ENCODE measurements at places on chromosomes 16 and 17. TPM values are rescaled to one million over a fixed set of nuclear protein-coding genes. Genes with fewer than 3 reads are reported as not detected.

Gene SYCE1L
- 6.2 TPM for total RNA-seq

Gene OR4D1
- not detected for total RNA-seq

- H3K27ac ChIP-seq = no peak overlapping the region
- no peaks in the 10 kb centered on the region for H3K36me3 ChIP-seq
- H3K4me1 ChIP-seq = peaks cover 6% of the 10 kb centered on the region
- no peak for DNase-seq
- H3K4me3 ChIP-seq = no peak overlapping the region
Measured at GRCh38 chr16:70574595-70575271, 51.1 kb downstream of the SF3B3 start.

DNA sequence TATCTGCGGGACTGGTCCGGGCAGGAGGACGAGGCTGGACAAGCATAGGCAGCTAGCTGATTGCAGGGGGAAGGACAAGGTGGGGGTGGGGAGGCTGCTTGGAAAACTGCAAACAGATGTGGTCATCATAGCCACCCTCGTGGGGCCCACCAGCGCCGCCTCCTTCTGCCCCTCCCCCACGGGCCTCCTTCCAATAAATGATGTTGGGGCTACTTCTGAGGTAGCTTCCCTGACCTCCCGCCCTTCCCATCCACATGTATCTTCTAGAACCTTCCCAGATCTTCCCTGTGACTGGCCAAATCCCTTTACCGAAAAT is 12.3 kb upstream of the CDC42EP4 start:
- peaks cover 10% of the 10 kb centered on the region for H3K4me1 ChIP-seq
- no peak overlapping the region for H3K27ac ChIP-seq
- no peak overlapping the region for H3K4me3 ChIP-seq

- H3K4me3 ChIP-seq = no peak overlapping the region
- H3K27me3 ChIP-seq = no peaks in the 10 kb centered on the region
- no peaks in the 10 kb centered on the region for H3K4me1 ChIP-seq
- DNase-seq = no peak
- H3K36me3 ChIP-seq = no peaks in the 10 kb centered on the region
Measured at GRCh38 chr17:76519048-76519966, 18.1 kb upstream of the RHBDF2 start.

DNA sequence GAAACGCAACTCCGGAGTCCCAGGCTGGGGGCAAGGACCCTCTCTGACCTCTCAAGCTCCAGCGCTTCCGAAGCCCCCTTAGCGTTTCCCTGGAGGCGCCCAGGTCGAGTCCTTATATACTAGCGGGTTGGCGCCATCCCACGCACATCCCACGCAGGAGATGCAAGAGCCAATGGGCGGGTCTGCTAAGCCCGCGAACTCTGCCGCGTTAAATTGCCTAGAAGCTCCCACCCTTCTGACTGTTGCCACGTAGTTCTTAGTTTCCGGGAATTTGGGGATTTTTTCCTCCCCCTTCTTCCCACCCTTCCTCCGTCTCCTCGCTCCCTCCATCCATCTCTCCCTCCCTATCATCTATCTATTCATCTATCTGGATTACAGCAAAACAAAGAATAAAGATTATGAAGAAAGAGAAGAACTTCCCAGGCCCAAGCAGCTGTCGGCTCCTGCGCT is at the start of gene SLFN11:
TSS of gene SLFN11 (minus strand) at position 88 of the 450 bp plus-strand sequence. CDS start 9,814 bp downstream, outside the sequence.
- H3K36me3 ChIP-seq = no peaks in the 10 kb centered on the region
- peak within 1 kb of the TSS; percentile 78 for H3K4me3 ChIP-seq
- H3K27ac ChIP-seq = peak within 1 kb of the TSS; percentile 95
- H3K27me3 ChIP-seq = no peaks in the 10 kb centered on the region
- H3K4me1 ChIP-seq = no peaks in the 10 kb centered on the region
